ENCODE measurements at places on chromosomes 7 and 10.

DNA sequence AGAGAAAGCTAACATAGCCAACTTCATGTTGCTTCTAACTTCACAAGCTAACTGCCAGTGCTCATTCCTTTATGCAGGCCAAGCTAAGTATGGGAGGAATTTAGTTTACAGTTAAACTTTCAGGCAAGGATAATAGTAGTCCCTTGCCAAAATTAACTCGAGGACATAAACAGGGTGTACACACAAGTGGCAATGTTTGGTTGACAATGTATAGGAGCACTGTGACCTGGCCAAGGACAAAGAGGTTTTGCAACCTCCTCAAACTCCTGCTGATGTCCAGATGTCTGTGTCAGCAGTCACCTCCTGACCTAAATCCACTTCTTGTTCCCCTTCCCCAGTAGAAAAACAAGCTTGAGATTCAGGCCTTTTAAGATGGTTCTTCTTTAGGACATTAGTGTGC is 494.6 kb upstream of the KLF6 start:
- no peak for DNase-seq

DNA sequence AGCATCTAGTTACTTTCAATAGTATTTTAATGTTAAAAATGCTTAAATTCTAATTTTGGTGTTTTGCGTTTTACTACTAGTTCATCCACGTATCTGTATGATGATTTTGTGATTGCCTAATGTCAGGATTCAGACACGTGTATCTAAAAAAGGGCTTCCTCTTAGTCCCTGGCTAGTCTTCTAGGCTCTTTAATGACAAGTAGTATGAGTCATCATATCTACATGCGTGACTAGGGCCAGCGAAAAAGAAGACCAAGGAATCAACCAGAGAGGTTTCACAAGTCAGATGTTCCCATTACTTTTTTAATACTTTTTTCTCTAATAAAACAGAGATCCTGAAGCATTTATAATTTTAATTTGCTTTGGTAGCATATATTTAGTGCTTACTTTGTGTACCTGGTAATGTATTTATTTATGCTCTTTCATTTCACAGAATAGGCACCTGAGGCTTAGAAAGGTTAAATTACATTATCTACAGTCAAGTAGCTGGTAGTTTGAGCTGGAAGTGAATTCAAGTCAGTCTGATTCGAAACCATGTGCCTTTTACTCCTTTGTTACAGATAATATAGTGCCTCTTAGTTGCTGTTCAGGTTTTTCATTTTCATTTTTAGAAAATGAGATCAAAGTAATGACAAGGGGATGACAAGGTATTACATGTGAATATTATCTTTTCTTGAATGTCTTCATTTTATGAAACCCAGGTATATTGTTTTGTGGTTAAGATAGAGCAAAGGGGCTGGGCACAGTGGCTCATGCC is 140.3 kb downstream of the FOXP2 start:
- no peak for DNase-seq

DNA sequence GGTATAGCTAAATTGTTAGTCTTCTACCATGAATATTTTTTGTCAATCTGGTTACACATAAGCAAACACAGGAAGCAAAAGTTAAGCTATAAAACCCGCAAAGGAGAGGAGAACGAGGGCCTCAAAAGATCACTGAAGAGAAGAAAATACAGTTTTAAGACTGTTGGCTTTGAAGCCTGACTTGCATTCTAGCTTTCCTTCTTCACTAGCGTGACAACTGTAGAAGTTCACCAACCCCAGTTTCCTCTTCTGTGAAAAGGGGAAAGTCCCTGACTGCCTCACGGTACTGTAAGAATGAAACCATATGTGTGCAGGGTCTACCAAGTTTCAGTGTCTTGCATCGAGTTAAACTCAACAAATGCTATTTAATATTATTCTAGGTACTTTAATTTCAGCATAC is 7.5 kb upstream of the LRRN3 start:
- peak; percentile 66 for DNase-seq

GRCh38 chr10:89537364-89537763 is 2.0 kb upstream of the SLC16A12 start:
- no peak for DNase-seq

GRCh38 chr7:90923541-90923997 is 327.4 kb downstream of the CDK14 start:
- DNase-seq: no peak

DNA sequence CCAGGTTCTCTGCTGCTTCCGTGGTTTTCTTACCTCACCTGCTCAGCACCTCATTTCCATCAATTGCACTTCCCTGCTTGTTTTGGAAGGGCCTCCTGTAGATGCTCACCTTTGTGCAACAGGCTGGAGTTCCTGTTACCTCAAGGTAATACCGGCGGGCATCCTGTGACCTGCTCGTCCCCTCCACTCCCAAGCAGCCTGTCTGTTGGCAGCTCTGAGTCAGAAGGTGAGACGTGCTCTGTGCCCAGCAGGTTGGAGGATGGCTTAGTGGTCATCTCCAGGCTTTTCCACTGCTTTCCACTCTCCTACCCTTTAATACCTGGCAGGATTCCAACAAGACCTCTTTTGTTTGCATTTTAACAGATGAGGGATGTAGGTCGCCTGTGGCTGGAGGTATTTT is 86.0 kb downstream of the CAMK1D start:
- DNase-seq: no peak

DNA sequence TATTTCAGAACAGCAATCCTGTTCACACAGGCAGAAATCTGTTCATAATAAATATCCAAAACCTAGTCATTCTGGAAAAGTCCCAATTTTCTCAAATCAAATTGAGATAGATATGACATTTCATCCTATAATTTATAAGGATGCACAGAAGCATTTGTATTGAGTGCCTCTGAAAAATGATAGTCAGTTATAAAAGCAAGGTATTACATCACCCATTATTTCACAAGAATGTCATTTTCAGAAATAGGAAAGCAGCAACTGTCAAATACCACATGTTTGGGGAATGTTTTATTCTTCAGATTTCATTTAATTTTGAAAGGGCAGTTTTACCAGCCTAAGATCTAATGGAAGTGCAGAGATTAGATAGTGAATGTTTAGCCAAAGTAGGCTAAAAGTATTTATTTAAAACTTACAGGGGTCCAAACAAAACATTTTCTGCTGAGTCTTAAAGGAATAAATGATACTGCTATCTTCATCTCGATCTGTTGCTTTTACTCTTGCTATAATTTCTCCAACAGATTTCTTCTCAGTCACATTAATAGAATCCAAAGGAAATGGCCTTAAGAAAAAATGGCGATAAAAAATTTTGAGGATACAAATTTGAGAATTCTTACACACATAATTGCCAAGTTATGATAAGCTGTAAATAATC is 185.8 kb downstream of the HGF start:
- DNase-seq: no peak

DNA sequence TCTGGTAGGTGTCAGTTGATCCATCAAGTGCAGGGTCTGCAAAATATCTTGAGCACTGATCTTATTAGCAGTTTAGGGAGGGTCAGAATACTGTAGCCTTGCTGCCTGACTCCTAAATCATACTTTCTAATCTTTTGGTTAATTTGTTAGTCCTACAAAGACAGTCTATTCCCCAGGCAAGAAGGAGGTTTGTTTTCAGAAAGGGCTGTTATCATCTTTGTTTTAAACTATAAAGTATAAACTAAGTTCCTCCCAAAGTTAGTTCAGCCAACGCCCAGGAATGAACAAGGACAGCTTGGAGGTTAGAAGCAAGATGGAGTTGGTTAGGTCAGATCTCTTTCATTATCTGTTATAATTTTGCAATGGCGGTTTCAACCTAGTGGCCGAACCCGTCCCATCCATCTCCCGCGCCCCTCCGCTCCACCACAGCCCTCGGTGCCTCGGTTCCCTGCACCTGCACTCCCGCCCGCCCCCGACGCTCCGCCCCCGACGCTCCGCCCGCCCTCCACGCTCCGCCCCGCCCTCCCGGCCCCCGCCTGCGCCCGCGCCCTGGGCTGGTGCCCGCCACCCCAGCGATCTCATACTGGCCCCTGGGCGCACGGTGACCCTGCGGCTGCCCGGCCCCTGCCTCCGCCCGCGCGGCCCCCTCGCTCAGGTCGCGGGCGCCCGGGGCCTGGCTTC is at the start of gene ADCK2:
Gene ADCK2, plus strand, starts transcription at position 564 of the 681 bp plus-strand sequence. CDS start 386 bp downstream, outside the sequence.
- no peak for DNase-seq

All from CD4-positive, alpha-beta memory T cell (primary cell).